ENCODE measurements at places on chromosomes 7 and 10.
A peak's percentile ranks its signal among the peaks of the same experiment; 100 is the strongest.

GRCh38 chr10:13347043-13347499 is 1.0 kb downstream of the SEPHS1 start:
- H3K27me3 ChIP-seq = peaks cover 10% of the 10 kb centered on the region
- peaks cover 23% of the 10 kb centered on the region for H3K4me1 ChIP-seq
- H3K27ac ChIP-seq = peak overlapping the region; percentile 76
- no peak for DNase-seq
- H3K4me3 ChIP-seq = peak overlapping the region; percentile 79

DNA sequence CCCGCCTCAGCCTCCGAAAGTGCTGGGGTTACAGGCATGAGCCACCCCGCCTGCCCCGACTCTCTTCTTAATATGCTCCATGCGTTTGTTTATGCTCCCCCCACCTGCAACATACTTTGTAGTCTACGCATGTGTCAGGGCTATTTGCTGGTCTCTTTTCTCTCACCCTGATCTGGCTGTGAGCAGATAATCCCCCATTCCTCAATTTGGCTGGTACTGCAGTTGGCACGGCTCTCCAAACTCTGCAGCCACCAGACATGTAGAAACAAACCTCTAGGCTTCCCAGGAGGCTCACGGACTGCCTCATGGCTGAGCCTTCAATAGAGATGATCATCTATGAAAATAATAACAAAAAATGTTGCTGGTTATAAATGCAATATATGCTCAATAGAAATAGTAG is 540.3 kb upstream of the GALNT17 start:
- peaks cover 14% of the 10 kb centered on the region for H3K4me1 ChIP-seq
- DNase-seq = no peak
- H3K27me3 ChIP-seq = peaks cover 11% of the 10 kb centered on the region
- H3K36me3 ChIP-seq = no peaks in the 10 kb centered on the region

DNA sequence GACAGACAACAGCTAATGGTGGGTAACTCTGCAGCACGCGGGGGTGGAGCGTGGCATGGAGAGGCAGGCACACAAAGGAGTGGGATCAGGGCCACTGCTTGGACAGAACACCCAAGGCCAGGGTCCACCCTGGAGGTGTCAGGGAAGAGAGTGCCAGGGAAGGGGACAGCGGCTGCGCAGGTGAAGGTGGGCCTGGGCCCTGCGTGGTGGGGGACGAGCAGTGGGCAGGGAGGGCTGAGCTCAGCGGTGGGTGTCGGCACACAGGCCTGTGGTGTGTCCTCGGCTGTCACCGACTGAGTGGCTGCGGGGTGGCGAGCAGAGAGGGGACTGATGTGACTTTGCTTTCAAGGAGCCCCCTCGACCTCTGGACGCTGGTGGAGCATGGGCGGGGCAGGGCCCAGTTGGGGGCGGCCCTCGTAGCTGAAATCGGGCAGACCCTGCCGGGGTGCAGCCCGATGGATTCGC is 8.4 kb upstream of the SCART1 start:
- H3K36me3 ChIP-seq = peaks cover 36% of the 10 kb centered on the region
- DNase-seq = no peak
- H3K27me3 ChIP-seq = peaks cover 3% of the 10 kb centered on the region
- peaks cover 21% of the 10 kb centered on the region for H3K4me1 ChIP-seq
- H3K27ac ChIP-seq = no peak overlapping the region
- H3K4me3 ChIP-seq = no peak overlapping the region

GRCh38 chr7:16739863-16740622 is 13.5 kb upstream of the TSPAN13 start:
- DNase-seq = no peak
- H3K27ac ChIP-seq = no peak overlapping the region
- peaks cover 3% of the 10 kb centered on the region for H3K4me1 ChIP-seq
- peaks cover 4% of the 10 kb centered on the region for H3K27me3 ChIP-seq
- H3K36me3 ChIP-seq = no peaks in the 10 kb centered on the region
- H3K4me3 ChIP-seq = no peak overlapping the region

- DNase-seq = no peak
- H3K4me1 ChIP-seq = peaks cover 10% of the 10 kb centered on the region
- no peak overlapping the region for H3K27ac ChIP-seq
- H3K36me3 ChIP-seq = no peaks in the 10 kb centered on the region
These were observed 64.6 kb downstream of the FAM185A start for GRCh38 chr7:102813191-102814024.

DNA sequence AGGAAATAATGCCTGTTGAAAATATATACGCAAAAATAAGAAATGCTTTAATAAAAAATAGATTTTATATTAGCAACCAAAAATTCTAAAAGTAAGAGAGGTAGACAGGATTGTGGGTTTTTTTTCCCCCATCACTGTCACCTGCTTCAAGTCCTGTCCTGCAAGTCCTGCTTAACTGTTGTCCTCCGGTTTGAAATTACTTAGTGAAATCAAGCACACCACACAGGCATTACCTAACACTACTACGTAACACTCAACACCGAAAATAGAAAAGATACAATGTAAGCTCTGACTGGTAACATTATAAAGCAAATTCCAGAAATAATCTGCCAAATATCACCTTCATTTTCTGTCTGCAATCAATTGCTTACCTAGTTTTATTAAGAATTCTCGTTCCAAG is 90.9 kb downstream of the UPF2 start:
- H3K27ac ChIP-seq = no peak overlapping the region
- H3K4me3 ChIP-seq = no peak overlapping the region

DNA sequence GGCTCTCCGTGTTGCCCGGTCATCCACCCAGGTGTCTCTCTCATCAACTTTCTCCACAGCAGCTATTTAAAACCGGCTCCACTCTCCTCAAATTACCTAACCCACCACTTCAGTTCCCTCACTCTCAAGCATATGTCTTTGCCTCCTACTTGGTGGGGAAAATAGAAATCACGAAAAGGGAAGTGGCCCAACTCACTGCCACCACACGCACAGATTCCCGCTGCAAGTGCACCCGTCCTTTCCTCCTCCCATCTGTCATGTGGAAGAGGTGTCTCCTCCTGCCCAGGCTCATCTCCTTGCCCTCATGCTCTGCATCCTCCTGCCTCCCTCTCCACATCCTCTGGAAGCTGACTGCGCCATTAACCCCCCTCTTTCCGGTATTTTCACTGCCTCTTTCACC is 80.8 kb upstream of the MKX start:
- H3K4me3 ChIP-seq = no peak overlapping the region
- no peaks in the 10 kb centered on the region for H3K36me3 ChIP-seq
- no peaks in the 10 kb centered on the region for H3K4me1 ChIP-seq
- peaks cover 16% of the 10 kb centered on the region for H3K27me3 ChIP-seq
- DNase-seq = no peak
- no peak overlapping the region for H3K27ac ChIP-seq

- H3K27ac ChIP-seq = no peak overlapping the region
- no peaks in the 10 kb centered on the region for H3K36me3 ChIP-seq
- H3K4me1 ChIP-seq = no peaks in the 10 kb centered on the region
- H3K4me3 ChIP-seq = no peak overlapping the region
These were observed 85.6 kb downstream of the MICU1 start for GRCh38 chr10:72540193-72540807.

DNA sequence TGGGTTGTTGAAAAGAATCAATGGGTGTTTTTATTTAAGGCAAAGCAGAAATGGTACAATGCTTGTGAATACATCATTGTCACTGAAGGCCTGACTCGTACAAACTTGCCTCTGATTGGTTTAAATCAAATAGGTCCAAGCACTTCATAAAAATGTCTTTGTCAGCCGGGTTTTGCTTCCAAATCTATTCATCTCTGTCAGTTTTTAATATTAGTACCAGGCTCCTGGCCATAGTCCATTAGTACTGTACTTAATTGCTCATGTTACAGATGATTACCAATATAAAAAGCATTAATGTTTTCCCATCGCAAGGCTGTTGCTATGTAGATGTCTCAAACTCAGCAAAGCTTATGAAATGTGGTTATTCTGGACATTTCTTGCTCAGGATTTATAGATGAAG is 171.9 kb downstream of the ARID5B start:
- H3K36me3 ChIP-seq = peaks cover 47% of the 10 kb centered on the region
- peaks cover 15% of the 10 kb centered on the region for H3K4me1 ChIP-seq
- peak overlapping the region; percentile 68 for H3K27ac ChIP-seq
- no peak overlapping the region for H3K4me3 ChIP-seq
- no peak for DNase-seq

GRCh38 chr10:113751181-113751732 is at the start of gene PLEKHS1:
PLEKHS1 (plus strand) TSS chr10:113751682; CDS start chr10:113755278, 3,596 bp downstream.
- no peak for DNase-seq
- no peaks in the 10 kb centered on the region for H3K36me3 ChIP-seq
- no peaks in the 10 kb centered on the region for H3K4me1 ChIP-seq

Data from natural killer cell treated with Interleukin-12 subunit alpha and Interleukin-12 subunit beta and Interleukin-15 and Interleukin-18, amount 100 ng/mL, for 72 hours (primary cell).